ENCODE measurements at places on chromosomes 1 and 21.

DNA sequence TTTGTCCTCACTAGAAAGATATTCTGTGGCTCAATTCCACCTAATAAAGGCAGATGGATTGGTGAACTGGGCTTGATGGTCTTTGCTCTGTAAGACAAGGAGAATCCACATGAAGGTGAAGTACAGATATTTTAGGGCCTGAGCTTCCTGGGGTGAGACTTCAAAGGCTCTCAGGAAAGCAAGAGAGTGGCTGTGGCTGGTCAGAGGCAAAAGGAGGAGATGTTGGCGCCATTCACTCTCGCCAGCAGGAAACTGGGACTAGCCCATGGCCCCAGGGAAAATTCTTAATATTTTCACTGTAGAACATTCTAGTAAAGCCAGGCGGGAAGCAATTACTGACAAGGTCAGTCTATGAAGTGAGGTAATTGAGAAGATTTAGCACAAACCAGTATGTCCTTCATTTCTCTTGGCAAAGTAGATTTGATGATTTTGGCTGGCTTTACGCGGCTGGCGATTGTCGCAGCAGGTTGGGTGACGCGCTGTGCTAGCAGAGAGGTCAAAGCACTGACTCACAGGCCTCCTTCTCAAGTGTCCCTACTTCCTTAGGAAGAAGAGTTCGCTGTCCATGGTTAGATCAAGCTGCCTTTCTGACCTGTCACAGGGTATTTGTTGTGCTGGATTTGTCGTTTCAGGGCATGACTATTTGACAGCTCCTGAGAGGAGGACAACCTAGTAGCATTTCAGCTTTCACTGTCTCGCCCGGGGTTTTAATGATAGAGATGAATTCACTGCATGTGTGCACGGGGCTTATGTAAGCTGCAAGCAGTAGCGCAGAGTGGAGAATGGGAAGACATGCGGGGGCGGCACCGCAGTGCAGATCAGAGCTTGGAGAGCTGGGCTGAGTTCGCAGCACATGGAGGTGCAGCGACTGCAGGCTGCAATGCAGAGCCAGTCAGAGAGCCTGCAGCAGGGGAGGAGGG is 32.7 kb downstream of the XCL1 start:
- DNase-seq = peak; percentile 46

DNA sequence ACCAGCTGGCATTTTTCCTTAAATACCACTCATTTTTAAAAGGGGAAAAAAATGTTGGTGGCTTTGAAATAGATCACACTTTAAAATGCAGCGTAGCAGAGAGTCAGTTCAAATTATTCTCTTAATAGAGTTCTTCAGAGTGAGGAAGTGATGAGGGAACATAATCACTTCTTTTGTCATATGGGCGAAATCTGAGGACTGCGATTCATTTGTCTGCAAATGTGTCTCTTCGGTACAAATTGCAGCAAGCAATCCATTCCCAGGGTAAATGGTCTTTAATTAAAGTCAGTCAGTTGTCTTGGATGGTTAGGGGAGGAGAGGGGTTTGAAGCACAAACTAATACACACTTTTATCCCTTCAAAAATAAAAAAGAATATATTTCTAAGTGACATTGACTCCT is 86.0 kb upstream of the SELENON start:
- no peak for DNase-seq

DNA sequence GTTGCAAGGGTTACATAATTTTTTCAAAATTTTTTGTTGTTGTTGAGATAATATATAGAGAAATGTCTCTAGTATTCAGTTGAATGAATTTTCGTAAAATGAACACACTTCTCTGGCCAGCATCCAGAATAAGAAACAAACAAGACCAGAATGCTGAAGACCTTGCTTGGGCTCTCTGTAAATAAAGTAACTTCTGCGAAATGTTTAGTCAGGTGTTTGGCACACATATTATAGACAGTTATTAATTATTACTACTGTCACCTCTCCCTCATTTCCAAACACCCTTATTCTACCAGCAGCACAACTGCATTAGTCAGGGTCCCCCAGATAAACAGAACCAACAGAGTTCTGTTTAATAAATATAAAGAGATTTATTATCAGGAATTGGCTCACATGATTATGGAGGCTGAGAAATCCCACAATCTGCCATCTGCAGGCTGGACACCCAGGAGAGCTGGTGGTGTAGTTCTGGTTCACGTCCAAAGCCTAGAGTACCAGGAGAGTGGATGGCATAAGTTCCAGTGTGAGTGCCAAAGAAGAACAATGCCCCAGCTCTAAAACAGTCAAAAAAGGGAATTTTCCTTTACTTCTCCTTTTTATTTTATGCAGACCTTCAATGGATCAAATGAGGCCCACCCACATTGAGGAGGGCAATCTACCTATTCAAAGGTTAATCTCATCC is 44.1 kb upstream of the KCND3 start:
- DNase-seq = no peak

DNA sequence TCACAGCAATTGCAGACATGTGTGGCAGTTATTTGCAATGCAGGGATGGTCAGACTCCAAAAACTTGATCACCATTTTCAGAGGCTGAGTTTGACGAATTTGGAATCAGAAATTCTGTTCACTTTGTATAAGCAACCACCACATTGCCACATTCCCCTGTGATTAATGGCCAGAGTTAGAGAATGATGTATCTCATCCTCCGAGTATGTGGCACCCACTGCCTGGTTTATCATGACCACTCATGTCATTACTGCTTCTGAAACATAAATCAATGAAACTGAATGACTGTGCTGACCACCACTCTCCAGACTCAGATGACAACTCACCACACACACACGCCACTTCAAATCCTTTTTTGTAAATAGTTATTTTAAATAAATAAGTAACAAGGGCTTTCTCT is 66.6 kb upstream of the CACHD1 start:
- DNase-seq = no peak

- no peak for DNase-seq
Observed at GRCh38 chr1:84450910-84451309, 28.2 kb upstream of the RPF1 start.

GRCh38 chr1:115274467-115274866 is 63.6 kb downstream of the NGF start:
- DNase-seq = no peak

DNA sequence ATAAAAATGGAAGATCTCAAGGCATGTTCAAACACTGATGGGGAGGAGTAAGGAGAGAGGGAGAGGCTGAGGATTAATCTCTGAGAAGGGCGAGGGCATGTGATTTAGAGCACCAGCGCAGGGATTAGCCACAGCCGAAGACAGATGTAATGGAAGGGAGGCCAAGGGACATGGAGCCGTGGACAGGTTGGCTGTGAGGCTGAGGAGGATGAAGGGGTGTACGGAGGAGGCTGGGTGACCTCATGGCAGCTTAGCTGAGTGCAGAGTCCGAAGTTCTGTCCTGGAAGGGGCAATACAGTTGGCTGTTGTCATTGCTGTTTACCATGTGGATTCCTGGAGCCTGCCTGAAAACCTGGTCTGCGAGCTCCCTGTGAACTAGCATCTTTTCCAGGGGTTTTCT is 342.8 kb downstream of the RPS6KC1 start:
- no peak for DNase-seq

GRCh38 chr1:53172426-53173128 is 24.0 kb upstream of the CPT2 start:
- no peak for DNase-seq

DNA sequence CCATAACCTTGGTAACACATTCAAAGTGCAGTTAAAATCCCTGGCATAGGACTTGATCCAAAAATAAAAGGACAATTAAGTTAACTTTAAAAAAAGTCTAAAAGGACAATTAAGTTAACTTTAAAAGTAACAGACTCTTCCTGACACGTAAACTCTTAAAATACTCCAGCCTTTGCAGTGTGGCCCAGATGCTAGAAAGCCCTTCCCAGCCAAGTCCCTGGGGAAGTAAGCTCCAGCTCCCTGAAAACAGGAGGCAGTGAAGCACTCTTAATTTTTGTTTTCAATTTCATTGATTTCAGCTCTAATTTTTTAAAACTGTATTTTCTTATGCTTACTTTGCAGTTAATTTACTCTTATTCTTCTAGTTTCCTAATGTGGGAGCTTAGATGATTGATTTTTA is 5.1 kb upstream of the AIM2 start:
- no peak for DNase-seq

DNA sequence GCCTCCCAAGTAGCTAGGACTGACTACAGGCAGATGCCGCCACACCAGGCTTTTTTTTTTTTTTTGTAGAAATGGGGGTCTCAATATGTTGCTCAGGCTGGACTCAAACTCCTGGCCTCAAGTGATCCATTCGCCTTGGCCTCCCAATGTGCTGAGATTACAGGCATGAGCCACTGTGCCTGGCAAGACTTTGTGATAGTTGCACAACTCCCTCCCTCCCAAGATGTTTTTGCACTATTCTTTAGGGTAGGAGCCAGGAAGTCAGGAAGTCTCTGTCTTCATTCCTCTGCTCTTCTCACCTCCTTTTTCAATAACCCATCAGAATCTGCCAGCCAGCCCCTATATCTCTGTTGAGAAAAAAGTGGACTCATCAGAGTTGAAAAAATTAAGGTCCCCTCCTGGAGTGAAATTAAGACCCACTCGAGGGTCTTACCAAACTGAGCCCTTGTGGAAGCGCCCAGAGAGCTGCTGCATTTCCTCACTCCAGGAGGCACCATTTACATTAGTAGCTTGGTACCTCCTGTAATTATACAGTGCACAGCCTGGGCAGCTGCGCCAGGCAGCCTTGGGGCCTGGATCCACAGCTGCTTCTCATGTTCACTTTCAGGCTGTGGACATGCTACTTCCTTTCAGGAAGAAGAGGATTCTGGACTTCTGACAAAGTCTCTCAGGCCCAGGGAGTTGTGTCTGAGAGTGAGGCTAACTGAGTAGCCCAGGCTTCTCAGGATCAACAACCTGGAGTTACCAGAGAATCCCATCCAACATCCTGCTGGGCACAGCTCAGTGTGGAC is 24.0 kb downstream of the TCEA3 start:
- DNase-seq = no peak

DNA sequence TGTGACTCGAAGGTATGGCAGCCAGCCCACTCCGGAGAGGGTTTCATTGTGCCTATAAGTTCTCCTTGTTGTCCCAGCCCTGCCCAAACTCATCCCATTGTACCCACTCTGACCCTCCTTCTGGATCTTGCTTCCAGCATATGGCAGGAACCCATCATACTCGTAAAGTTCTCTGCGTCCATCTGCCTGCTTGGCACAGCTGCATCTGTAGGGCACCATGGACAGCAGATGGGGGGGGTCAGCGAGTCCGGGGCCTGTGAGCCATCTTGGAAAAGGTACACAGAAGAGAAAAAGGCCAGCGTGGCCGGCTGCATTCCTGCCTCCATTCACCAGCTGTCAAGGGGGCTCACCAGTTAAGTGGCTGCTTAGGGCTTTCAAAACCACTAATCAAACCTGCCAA is 94.9 kb upstream of the IGSF21 start:
- no peak for DNase-seq

DNA sequence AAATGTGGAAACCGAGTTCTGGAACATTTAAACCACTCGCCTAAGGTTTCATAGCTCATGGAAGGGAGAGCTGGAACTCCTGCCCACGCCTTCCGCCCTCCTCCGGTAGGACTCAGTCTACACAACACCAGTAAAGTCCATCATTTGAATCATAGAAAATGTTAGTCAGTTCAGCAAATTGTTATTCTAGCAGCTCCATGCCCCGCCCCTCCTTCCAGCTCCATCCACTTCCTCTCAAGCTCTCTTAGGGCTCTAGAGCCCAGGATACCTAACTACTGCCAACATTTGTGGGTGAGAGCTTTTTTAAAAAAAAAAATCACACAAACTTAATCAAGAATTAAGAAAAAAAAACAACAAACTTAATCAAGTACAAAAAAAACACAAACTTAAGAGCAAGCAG is 121.8 kb downstream of the TBX15 start:
- no peak for DNase-seq

DNA sequence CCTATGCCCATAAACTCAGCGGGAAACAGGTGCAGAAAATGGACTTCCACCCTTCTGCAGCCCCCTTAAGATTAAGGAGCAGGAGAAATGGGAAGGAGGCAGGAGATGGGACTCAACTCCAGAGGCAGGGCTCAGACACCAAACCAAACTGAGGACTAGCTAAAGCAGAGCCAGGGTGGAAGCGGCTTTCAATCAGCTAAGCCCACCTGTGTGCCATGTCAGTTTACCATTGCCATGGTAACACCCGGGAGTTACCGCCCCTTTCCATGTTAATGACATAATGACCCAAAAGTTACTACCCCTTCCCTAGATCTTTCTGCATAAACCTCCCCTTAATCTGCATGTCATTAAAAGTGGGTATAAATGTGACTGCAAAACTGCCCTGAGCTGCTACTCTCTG is 653.5 kb downstream of the PTPRU start:
- DNase-seq = no peak

DNA sequence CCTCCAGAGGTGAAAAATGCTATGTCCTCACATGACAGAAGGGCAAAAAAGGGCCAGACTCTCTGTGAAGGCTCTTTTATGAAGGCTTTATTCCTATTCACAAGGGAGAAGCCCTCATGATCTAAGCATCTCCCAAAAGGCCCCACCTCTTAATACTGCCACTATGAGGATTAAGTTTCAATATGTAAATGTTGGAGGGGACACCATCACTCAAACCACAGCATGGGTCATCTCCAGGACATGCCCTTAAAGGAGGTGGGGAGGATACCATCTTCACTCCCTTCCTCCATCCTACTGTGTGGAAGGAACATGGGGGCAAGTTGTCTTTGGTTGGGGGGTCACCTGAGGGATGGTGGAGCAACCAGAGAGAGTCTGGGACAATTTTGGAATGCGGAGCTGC is 170.1 kb downstream of the TRIM33 start:
- DNase-seq = no peak

GRCh38 chr1:202013603-202014002 is 3.2 kb downstream of the ELF3 start:
- no peak for DNase-seq
